CD4-positive, alpha-beta T cell treated with Interleukin-15 for 1 hour (primary cell): ENCODE measurements at places on chromosomes 12 and 14.

GRCh38 chr12:51823875-51824565 is 24.5 kb downstream of the FIGNL2 start:
- DNase-seq, result no peak

GRCh38 chr12:94930216-94930654 is 73.3 kb downstream of the NDUFA12 start:
- no peak for DNase-seq

DNA sequence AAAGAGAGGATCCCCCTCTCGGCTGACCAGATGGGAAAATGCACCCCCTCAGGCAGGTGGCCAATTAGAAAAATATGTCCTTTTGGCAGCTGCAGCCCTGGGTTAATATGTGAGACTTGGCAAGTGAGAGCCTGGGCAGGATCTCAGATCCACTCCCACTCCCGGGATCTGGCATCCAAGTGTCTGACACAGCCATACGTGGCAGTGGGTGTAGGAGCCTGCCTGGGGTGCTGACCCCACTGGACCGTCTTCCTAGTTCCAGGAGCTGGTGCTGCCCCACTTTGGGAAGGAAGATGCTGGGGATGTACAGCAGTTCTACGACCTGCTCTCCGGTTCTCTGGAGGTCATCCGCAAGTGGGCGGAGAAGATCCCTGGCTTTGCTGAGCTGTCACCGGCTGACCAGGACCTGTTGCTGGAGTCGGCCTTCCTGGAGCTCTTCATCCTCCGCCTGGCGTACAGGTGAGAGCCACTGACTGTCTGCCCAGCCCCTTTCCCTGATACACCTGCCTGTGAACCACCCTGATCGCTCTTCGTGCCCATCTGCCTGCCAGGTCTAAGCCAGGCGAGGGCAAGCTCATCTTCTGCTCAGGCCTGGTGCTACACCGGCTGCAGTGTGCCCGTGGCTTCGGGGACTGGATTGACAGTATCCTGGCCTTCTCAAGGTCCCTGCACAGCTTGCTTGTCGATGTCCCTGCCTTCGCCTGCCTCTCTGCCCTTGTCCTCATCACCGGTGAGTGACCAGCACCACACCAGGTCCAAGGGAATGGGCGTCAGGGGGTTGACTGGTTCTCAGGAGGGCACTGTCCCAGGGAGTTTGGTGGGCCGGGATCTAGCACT is 5.8 kb downstream of the NR4A1 start:
- DNase-seq, result no peak

GRCh38 chr12:12818701-12819100 is 5.6 kb downstream of the DDX47 start:
- no peak for DNase-seq

- DNase-seq, result no peak
Observed at GRCh38 chr12:91249054-91249453, 66.4 kb upstream of the DCN start.

GRCh38 chr12:2288471-2288870 is 235.7 kb downstream of the CACNA1C start:
- DNase-seq, result no peak

DNA sequence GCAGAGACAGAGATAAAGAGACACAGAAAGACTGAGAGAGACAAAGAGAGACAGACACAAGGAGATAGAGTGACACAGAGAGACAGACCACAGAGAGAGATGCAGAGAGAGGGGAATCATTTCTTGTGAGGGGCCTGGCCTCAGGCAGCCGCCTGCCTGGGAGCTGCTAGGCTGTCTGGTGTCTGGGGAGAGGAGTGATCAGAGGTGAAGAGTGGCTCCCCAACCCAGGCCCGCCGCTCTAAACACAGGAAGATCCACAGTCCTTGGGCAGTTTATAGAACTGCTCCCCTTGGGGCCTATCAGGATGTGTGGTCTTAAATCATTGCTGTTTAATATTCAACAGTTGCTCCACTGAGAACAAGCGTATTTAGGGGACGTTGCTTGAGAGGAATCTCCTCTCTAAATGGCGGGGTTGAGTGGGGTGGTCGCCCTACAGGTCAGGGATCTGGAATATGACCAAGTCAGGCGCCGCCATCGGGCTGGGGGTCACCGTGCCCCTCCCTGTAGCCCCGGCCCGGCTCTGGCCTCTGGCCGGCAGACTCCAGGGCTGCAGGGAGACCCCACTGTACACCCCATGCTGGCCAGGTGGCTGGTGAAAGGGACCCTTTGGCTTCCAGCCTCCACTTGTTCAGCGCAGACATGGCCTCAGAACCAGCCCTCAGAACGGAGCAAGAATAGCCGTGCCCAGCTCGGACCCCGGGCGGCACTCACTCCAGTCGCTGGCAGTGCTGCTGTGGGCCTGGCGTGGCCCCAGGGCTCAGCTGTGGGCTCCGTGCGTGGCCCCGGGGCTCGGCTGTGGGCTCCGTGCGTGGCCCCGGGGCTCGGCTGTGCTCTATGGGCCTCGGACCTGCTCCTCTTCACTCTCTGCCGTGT is 89.4 kb downstream of the GALNT9 start:
- no peak for DNase-seq

DNA sequence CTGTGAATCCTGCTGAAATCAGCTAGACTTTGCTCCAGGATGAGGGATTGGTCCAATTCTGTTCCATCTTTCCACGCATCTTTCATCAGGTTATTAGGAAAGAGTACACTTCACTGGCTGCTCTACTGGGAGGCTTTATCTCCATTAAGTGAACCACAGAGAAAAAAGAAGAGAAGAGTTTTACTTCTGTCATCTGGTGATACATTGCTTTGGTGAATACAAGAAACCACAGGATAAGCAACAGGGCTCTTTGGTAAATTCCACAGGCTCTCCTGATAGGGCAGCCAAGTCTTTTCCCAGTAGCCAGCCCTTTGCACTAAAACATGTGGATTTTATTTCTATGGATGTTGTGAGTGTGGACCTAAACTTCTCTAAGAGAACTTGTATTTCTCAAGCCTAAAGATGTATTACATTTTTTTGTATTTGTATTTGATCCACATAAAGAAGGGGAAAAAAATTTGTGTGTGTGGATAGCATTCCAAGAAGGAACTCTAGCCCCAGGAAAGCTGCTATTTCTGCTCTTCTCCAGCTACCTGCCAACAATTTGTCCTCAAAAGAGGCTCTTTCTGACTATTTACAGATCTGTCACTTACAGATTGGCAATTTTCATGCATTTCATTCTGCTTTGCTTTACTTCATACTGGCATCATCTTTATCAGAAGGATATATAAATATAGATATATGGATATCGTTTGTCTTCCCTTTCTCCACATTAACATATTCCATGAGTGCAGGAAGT is 1117.6 kb upstream of the TMEM132C start:
- no peak for DNase-seq

DNA sequence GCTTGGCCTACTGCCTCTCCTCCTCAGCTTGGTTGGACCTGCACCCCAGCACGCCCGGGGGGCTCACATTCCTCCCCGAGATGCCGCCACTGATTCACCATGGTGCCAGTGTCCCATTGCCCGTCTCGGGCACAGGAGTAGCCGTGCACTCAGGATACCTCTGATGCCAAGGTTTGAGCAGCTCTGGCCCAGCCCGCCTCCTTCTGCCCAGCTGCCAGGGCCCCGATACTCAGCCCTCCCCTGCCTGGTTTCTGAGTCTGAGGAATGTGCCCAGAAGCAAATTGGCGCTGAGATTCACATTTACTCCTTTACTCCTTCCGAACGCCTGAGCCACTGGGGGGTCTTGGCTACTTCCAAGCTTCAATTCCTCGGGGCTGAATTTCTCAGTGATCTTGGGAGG is 63.5 kb downstream of the NINJ2 start:
- no peak for DNase-seq

- no peak for DNase-seq
Observed at GRCh38 chr14:65195042-65195719, 92.9 kb upstream of the MAX start.

DNA sequence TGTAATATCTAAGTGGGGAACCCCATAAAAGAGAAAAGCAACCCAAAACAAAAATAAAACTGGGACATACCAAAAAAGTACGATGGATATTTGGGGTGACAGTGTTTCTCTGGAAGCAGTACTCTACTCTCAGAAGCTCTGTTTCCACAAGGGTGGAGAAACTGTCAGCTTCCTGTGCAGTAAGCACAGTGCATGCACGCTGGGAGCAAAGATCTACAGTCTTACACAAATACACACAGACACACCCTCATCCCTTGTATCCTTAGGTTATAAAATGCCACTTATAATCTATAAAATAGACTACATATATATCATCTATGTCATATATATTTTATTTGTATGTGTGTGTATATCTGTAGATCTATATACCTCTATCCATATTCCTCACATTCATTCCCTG is 225.8 kb upstream of the SOX5 start:
- DNase-seq, result no peak

- no peak for DNase-seq
Observed at GRCh38 chr14:99552021-99552553, 51.9 kb downstream of the CCDC85C start.

GRCh38 chr12:120892265-120892664 is 11.9 kb downstream of the SPPL3 start:
- DNase-seq, result no peak

- DNase-seq, result no peak
Observed at GRCh38 chr14:96895658-96896271, 98.6 kb downstream of the VRK1 start.

- DNase-seq, result no peak
Observed at GRCh38 chr12:127235761-127236160, 1031.2 kb upstream of the TMEM132C start.

- no peak for DNase-seq
Observed at GRCh38 chr12:96238336-96239047, 44.3 kb downstream of the ELK3 start.
